ENCODE measurements at places on chromosomes 6 and 20. TPM values are rescaled to one million over a fixed set of nuclear protein-coding genes. Genes with fewer than 3 reads are reported as not detected.

DNA sequence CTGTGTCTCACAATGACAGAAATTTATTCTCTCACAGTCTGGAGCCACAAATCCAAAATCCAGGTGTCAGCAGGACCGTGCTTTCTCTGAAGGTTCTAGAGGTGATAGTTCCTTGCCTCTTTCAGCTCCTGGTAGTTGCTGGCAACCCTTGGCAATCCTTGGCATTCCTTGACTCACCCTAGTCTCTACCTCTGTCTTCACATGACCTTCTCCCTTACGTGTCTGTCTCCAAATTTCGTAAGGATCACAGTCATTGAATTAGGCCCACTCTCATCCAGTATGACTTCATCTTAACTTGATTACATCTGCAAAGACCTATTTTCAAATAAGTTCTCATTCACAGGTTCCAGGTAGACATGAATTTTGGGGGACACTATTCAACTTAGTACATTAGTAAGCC, 143.1 kb downstream of the CEP57L1 start:
- no peak for DNase-seq

DNA sequence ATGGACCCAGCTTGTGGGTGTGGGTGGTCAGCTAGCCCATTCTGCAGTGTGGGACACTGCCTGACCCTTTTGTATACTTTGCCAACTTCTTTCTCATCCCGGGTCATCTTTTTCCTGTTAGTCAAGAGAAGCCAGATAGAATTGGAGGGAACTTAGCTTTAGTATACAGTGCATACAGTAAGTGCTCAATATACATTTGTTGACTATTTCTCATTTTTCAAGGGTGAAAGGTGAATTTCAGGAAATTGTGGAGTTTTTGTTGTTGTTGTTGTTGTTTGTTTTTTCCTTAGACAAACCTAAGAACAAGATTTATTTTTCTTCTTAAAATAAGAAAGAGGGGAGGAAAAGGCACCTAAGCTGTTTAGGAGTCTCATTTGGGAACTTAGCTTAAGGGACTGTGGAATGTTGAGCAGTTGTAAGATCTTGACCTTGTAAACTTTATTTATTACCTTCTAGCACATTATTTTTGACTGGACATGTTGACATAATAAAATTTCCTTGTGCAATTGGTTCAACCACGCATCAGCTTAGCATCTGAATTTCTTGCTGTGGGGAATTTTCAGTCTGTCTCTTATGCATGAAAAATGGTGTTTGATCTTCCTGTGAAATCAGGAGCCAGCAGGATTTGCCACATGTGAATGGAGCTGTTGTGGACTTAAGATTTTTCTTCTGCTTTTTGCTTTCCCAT, 113.6 kb downstream of the ARID1B start:
- no peak for DNase-seq

DNA sequence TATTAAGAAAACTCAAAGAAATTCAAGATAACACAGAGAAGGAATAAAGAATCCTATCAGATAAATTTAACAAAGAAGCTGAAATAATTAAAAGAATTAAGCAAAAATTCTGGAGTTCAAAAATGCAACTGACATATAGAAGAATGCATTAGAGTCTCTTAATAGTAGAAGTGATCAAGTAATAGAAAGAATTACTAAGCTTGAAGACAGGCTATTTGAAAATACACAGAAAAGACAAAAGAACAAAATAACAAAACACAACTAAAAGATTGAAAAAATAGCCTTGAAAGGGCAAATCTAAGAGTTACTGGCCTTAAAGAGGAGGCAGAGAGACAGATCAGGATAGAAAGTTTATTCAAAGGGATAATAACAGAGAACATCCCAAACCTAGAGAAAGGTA, 12.1 kb downstream of the SNX14 start:
- DNase-seq: no peak

- no peak for DNase-seq
These were observed 57.8 kb upstream of the ARID1B start for GRCh38 chr6:156719395-156719719.

DNA sequence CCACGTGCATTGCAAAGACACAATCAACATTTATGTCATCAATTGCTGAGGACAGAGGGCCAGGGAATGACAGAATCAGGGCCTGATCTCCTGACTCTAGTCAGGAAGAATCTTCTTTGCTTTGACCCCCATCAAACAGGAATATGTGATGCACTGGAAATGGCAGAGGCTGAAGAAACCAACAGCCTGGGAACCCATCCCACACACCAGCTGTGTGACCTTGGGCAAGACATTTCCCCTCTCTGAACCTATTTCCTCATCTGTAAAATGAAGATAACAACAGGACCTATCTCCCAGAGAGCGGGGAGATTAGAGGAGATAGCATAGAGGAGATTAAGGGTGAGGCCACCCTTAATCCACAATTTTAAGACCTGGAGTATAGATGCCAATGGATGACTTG, 1.5 kb downstream of the HNF4A start:
- no peak for DNase-seq

- DNase-seq: no peak
These were observed 472 bp upstream of the PAQR8 start for GRCh38 chr6:52361414-52361944.

- DNase-seq: no peak
These were observed 496.0 kb upstream of the MARCKS start for GRCh38 chr6:113361014-113361645.

GRCh38 chr20:35007891-35008290, 52.2 kb downstream of the MYH7B start:
- DNase-seq: no peak

The HIVEP2 gene
- total RNA-seq: 10.3 TPM

The C20orf202 gene
- total RNA-seq: not detected

The RAET1L gene
- total RNA-seq: not detected

The TDRD6 gene
- total RNA-seq: not detected

The EDN3 gene
- not detected for total RNA-seq

The FANCE gene
- 4.3 TPM for total RNA-seq

Data from Panc1 (cell line).